ENCODE measurements at places on chromosomes 16 and 17. TPM values are rescaled to one million over a fixed set of nuclear protein-coding genes. Genes with fewer than 3 reads are reported as not detected.

- no peak for DNase-seq
Measured at GRCh38 chr17:10156948-10157607, 41.3 kb downstream of the GAS7 start.

DNA sequence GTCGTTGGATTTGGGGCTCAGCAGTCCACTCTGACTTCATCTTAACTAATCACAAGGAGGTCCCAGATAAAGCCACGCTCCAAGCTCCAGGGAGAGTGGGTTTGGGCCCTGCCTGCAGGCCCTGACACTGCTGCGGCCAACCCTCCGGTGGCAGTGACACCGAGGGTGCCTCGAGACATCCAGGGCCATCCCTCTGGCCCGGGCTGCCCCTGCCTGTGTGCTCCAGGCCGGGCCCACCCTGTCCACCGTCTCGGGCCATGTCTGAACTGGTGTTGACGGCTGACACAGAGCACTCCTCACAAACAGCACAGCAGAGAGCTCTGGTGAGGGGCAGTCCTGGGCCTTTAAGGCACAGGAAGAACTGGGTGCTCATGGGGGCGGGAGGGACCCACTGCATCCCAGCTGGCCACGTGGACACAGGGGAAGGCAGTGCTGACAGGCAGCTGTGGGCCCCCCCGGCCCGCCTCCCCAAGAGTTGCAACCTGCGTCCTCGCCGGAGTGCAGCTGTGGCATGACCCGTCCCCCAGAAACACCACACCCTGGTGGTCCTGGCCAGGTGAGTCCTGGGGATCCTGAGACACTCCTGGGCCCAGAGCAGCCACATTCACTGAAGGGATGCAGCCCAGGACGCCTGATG is 80.0 kb downstream of the LMF1 start:
- no peak for DNase-seq

DNA sequence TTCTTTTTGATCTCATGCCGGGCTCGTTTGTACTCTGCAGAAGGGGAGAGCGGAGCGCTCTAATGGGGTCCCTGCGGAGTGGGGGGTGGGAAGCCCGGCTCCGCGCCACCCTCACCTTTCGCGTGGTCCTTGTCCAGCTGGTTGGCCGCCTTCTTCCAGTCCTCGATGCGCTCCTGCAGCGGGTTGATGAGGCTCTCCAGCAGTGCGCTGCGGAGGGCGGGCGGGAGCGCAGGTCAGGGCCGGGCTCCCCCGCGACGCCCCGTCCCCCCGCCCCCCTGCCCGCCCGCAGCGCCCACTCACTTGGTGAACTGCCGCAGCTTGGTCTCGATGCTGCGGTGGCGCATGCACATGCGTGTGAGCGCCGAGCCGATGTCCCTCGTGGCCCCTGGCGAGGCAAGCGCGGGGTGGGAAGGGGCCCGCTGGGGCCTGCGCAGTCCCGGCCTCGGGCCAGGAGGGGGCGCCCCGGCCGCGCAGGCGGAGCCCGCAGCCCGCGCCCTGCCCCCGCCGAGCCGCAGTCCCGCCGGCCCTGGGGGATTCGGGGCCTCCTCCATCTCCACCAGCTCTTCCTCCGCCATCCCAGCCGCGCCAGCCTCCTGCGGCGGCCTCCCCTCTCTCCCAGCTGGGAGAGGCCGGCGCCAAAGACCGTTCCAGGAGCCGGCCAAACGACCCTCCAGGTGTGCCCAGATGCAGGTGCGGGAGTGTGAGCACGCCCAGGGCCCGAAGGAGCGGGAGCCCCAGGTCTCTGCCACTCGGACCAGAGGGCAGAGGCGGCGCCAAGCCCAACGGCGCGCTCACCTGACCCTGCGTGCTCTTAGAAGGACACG is 6.0 kb downstream of the MTSS2 start:
- DNase-seq, result no peak

- no peak for DNase-seq
Measured at GRCh38 chr16:65038100-65038499, 83.8 kb downstream of the CDH11 start.

DNA sequence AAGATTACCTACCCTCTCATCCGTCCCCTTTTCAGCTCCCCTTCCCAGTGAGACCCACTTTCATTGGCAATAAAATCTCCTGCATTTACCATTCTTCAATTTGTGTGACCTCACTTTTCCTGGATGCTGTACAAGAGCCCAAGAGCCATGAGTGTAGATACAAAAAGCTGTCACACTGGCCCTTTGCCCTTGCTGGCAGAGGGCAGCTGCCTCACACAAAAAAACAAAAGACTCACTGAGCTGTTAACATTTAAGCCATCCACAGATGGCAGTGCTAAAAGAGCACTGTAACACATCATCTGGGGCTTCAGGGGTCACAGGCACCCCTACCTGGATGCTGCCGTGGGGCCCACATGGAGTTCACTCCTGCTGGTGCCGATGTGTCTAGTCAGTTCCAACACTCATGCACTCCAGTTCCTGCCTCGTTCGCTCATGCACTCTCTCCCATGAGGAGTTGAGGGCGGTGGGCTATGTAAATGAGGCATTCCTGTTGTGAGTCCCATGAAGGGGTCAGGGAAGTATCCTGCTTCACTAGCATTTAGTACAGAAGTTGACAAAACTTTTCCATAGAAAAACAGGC is 123.1 kb downstream of the CA10 start:
- no peak for DNase-seq

DNA sequence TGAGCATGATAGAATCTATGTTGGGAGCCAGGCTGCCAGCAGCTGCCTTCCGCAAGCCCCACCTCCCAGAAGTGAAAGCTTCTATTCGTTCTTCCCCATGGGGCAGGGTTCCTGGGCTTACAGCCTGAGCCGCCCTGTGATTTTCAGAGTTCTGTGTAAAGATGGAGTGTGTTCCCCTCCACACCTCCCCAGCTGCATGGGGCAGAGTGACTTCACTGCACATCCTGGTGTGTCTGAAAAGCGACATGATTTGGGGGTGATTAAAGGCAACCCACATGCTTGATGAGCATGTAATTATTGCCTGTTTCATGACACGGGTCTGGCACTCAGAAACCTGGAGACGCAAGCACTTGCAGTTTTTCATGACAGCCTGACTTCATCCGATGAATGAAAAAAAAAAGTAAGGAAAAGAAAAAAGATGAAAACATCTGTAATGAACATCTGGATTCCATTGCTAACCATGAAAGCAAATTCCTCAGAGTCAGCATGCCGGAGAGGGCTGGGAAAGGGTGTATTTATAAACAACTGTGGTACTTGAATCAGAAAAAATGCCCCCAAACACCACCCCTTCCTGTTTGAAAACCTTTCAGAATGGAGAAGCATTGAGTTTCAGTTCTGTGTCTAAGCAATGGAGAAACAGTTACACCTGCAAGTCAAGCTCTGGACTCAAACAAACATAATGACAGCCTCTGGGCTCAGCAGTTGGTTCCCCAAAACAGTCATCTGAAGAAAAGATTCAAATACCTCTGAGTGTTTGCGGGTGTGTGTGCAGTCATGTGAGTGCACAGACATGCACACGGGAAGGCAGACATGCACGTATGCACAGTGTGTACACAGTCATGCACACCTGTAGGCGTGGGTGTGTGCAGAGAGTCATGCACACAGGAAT is 266.0 kb downstream of the ENGASE start:
- no peak for DNase-seq

GRCh38 chr16:65453646-65454045 is 331.8 kb upstream of the CDH11 start:
- DNase-seq, result no peak

GRCh38 chr17:11330826-11331225 is 89.8 kb downstream of the SHISA6 start:
- no peak for DNase-seq

DNA sequence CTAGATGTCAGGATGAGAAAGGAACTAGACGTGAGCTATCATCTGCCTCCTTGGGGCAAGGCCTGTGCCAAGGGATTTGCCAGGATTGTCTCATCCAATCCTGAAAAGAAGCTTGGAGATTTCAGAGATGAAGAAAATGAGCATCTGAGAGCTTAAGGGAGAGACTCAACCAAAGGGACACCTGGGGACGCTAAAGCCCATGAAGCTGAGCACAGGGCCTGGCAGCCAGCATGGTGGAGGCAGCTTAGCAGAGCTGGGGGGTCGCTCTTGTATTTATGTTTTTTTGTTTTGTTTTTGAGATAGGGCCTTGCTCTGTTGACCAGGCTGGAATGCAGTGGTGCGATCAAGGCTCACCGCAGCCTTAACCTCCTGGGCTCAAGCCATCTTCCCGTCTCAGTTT is 18.4 kb upstream of the GLIS2 start:
- DNase-seq, result no peak

- DNase-seq, result no peak
Measured at GRCh38 chr16:17302214-17302613, 168.5 kb downstream of the XYLT1 start.

GRCh38 chr17:57747221-57748017 is 2.3 kb upstream of the CCDC182 start:
- DNase-seq, result peak; percentile 60

TEX19 gene
- 0.06 TPM for polyA plus RNA-seq

LRRC45 gene
- polyA plus RNA-seq, result 12.7 TPM

DPEP1 gene
- polyA plus RNA-seq, result 22.5 TPM

ITGAE gene
- polyA plus RNA-seq, result 39.4 TPM

All from right renal pelvis (tissue), 4 donors.